ENCODE measurements at places on chromosomes 3 and 15.
A peak's percentile ranks its signal among the peaks of the same experiment; 100 is the strongest.

DNA sequence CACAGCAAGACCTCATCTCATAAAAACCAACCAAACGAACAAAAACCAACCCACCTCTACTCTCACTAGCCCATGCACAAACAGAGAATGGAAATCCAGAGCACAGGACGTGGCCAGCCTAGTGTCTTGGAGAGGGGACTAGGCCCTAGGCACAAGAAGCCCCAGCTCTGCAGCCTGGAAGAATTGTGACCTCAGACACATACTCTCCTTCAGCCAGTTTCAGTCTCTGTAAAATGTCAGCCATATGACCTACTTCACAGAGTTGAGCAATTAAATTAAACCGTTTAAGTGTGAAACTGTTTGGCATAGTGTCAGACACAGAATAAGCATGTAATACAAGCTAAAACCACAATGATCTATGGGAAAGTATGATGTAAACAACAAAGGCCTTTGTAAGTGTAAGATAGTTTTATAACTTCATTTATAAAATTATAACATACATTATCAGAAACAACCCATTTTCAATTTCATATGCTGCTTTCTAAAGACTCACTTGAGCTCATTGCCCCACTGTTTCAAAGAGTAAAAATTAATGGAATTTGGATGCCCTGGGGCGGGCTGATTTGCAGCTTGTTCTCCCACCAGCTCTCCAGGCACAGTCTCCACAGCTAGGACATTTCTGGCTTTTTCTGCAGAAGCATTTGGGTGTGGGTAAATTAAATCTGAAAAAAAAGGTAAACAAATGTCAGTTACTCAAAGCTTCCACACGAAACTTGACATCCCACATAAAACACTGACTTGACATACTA lies 32.9 kb downstream of the TBC1D2B start:
- no peak for DNase-seq

GRCh38 chr3:22893644-22894325 lies 309.3 kb upstream of the UBE2E2 start:
- DNase-seq = no peak

- no peak for DNase-seq
Observed at GRCh38 chr15:88426304-88426703, 40.9 kb downstream of the MRPL46 start.

DNA sequence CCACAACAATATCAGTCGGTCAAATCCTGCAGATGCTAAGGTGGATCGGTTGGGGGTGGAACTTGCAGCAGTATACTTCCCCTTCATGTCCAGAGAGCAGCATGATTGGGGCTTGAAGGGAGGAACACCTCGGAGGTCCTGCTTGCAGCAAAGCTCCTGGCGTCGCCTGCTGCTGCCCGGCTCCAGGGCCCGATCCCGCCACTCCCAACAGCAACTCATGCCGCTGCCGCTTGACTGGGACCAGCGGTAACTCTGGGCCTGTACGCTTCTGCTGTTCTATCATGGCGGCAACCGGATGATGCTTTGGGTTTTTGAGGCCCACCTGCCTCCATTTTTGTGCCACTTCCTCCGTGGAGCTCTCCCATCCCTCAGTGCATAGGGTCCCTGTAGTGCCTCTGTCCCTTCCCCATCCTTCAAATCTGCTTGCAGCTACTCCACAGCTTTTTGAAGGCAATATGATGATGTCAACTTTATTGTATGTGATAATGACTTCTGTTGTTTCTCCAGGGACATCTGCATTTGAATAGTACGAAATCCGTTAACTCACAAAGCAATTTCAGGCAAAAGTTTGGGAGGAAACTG lies 56.3 kb downstream of the KCNAB1 start:
- DNase-seq = no peak

GRCh38 chr3:129650256-129650872 lies 43.9 kb upstream of the PLXND1 start:
- DNase-seq = peak; percentile 73

GRCh38 chr15:75346796-75347221 lies at the start of gene NEIL1:
Gene NEIL1, plus strand, starts transcription at chr15:75347039. Its CDS starts 1,867 bp downstream, at chr15:75348906.
- no peak for DNase-seq

DNA sequence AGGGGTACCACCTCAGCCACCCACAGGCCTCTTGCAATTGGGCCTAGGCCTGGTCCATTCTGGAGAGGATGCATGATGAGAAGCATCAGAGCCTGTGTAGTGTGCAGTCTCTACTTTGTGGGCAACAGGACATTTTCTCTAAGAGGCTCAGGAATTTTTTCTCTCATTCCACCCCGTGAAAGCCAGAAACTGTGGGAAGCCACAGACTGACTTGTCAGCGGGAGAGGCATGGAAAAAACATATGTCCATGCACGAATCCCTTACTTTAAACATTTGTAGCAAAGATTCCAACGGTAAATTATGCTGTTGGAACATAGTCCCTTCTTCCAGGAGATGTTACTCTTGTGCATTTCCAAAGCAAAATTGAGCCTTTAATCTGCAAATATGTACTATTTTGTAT lies 196.5 kb downstream of the KLHL25 start:
- DNase-seq = no peak

DNA sequence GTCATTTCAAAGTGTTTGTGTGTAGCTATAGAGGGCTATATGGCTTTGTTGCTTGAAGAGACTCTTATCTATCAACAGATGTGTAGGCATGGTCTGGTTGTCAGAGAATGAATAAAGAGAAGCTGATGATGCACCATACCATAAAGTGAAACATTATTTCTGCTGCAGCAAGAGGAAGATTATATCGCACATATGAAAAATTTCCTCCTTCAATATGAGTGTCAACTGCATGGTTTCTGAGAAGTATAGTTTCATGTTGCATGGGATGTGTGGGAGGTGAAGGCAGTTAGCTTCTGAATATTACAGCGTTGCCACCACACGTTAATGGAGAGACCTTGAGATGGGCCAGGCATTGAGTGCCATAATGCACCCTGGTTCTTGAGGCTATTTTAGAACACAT lies 217.9 kb downstream of the SATB1 start:
- DNase-seq = no peak

DNA sequence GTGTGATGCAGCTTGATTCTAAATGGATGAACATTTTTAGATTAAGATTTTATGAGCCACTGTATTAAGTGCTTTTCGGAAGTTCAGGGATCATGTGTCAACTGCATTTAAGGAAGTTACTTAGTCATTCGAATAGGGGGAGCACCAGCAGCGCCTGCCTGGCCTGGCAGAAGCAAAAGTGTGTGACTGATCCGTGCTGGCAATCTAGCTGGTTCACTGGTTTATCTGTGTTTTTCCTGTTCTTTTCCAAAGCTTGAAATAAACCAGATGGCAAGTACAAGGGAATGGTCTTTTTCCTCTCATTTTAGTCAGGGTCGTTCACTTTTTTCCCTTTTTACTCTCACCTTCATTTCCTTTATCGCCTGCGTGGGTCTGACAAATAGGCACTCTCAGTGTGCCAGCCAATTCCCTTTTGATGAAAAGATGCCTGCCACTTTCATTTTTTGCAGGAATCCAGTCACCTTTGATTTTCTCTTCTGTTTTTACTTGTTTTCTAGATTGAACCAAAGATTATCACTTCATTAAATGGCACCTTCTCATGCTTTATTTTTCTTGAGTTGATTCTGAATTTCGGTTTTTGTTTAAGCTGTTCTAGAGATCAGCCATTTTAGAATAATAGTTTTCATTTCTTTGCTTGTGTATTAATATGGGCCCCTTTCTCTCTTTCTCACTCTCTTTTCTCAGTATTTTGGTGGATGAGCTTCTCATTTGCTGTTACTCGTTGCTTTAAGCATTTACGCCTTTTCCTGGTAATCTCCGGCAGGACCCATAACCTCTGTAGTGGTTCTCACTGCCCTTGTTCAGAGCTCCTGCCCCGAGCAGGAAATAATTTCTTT lies 2.8 kb downstream of the ABHD2 start:
- peak; percentile 71 for DNase-seq

- DNase-seq = peak; percentile 93
Observed at GRCh38 chr3:143973259-143974021, 1.8 kb downstream of the DIPK2A start.

DNA sequence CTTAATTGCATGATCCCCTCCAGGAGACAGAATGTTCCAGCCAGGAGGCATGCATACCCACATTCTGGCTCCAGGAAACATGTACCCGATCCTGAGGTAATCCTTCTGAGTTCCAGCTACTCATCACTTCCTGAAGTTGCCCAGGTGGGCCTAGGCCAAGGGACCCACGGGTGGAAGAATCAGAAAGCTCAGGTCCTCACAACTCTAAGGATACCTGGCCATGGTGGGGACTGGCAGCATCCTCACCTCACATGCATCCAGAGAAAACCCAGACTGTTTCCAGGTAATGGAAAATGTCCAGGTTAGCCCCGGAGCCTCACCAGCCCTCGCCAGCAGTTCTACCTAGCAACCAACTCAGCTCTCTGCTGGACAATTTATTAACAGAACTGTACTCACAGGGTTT lies 78.2 kb downstream of the DAPK2 start:
- no peak for DNase-seq

GRCh38 chr15:31360843-31361763 lies 34.5 kb downstream of the KLF13 start:
- peak; percentile 52 for DNase-seq

DNA sequence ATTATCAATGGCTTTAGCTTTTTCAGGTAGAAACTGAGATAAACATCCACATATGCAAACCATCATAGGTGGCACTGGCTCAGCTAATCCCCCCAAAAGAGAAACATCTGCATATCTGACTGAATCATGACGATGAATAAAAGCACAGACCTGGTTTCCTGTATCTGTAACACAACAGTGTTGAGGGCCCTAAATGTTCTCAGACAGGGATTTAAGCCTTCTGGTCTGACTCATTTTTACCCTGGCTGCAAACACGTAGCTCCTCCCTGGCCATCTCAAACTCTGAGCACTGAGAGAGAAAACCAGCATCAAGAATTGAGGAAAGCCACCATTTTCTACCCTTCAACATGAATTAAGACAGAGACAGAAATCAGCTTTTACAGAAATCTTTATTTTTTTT lies 35.2 kb downstream of the GLB1 start:
- DNase-seq = no peak

DNA sequence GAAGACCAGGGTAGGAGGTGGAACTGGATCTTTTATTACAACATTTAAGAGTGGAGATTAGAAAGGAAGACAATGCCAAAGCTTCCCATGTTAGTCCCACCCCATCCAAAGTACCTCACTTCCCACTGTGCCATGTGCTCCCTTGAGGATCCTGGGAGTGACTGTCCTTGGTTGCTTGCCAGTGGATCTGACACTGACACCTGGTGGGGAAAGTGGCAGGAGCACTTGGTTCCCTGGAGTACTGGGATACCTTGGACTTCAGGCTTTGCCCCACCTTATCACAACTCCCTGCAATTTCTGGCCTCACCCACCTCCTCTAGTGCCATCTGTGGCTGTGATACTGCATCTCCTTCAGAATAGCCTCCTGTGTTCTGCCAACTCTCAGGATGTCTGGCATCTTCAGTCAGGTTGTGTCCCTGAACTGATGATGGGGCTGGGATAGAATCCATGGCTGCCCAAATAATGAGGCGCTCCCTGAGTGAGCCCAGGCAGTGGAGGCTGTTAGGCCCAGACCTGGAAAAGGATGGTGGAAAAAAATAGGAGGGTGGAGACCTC lies 1.3 kb downstream of the ELL3 start:
- DNase-seq = peak; percentile 42

- no peak for DNase-seq
Observed at GRCh38 chr15:56893364-56893678, 25.1 kb upstream of the TCF12 start.

GRCh38 chr3:130760922-130761321 lies 14.3 kb upstream of the PIK3R4 start:
- DNase-seq = no peak

GRCh38 chr3:131107637-131108433 lies 81.2 kb downstream of the NEK11 start:
- DNase-seq = no peak

- no peak for DNase-seq
Observed at GRCh38 chr3:168884353-168884903, 779.1 kb downstream of the MECOM start.

GRCh38 chr15:49047456-49047855 lies 1.2 kb upstream of the SECISBP2L start:
- peak; percentile 26 for DNase-seq

GRCh38 chr3:47874913-47875312 lies 72.0 kb downstream of the DHX30 start:
- peak; percentile 24 for DNase-seq

GRCh38 chr3:117035745-117036144 lies 326.2 kb downstream of the TUSC7 start:
- DNase-seq = no peak

- DNase-seq = no peak
Observed at GRCh38 chr15:58554758-58555157, 123.0 kb downstream of the LIPC start.

- no peak for DNase-seq
Observed at GRCh38 chr3:176855901-176856486, 341.3 kb downstream of the TBL1XR1 start.

GRCh38 chr15:79035111-79035601 lies 55.4 kb downstream of the RASGRF1 start:
- no peak for DNase-seq

GRCh38 chr15:50189633-50190032 lies 7.6 kb downstream of the SLC27A2 start:
- DNase-seq = peak; percentile 16

GRCh38 chr3:41464858-41465257 lies 265.6 kb downstream of the CTNNB1 start:
- no peak for DNase-seq

- no peak for DNase-seq
Observed at GRCh38 chr3:25584011-25584789, 80.5 kb downstream of the TOP2B start.

GRCh38 chr3:172627057-172627809 lies 83.6 kb downstream of the NCEH1 start:
- DNase-seq = peak; percentile 41

DNA sequence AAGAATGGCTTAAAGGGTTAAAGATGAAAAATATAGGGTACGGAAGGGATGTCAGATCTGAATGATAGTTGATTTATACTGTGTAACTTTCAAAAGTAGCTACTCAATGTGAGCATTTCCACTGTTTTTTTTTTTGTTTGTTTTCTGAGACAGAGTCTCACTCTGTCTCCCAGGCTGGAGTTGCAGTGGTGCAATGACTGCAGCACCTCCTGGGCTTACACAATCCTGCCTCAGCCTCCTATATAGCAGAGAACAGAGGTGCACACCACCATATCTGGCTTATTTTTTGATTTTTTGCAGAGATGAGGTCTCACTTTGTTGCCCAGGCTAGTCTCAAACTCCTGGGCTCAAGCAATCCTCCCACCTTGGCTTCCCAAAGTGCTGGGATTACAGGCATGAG lies 9.9 kb upstream of the PXK start:
- no peak for DNase-seq

DNA sequence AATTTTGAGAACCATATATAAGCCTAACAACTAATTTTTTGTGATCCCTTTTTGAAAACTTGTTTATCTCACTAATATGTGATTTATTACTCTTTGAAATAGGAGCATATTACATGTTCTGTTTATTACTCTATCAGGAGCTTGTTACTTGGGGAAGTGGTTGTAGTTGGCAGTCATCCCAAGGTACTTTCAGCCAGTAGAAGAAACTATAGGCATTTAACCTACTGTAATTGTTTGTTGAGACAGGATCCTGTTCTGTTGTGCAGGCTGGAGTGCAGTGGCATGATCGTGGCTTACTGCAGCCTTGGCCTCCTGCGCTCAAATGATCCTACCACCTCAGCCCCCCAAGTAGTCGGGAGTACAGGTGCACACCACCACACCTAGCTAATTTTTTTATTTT lies 195.6 kb downstream of the TCF12 start:
- DNase-seq = no peak
